ENCODE measurements at places on chromosomes 13 and 19.

- DNase-seq, result peak; percentile 77
Observed at GRCh38 chr19:6801485-6802086, 29.1 kb downstream of the VAV1 start.

DNA sequence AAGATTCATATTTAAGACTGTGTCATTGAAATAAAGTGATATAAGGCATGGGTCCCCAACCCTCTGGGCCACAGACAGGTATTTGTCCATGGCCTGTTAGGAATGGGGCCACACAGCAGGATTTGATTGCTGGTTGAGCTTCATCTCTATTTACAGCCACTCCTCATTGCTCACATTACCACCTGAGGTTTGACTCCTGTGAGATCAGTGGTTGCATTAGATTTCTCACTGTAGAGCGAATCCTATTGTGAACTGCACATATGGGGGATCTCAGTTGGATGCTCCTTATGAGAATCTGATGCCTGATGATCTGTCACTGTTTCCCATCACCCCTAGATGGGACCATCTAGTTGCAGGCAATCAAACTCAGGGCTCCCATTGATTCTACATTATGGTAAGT is 132.1 kb downstream of the PCDH17 start:
- DNase-seq, result no peak

DNA sequence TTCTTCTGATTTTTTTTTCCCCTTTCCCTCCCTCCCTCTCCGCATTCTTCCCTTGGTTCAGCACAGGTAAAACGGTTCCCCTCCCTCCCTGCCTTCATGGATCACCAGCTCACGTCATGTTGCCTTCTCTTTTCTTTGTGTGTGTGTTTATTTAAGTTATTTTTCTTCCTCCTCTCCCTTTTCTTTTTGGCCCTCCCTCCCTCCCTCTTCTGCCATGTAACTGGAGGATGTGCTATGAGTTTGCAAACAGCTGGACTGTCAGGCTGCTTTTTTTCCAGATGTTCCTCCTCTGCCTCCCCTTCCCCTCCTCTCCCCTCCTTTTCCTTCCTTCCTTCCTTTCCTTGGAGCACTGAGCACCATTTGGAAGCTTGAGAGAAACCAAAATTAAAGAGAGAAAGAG is 2.0 kb downstream of the LENG9 start:
- no peak for DNase-seq

GRCh38 chr13:28499609-28500008 is 4.7 kb upstream of the FLT1 start:
- no peak for DNase-seq

DNA sequence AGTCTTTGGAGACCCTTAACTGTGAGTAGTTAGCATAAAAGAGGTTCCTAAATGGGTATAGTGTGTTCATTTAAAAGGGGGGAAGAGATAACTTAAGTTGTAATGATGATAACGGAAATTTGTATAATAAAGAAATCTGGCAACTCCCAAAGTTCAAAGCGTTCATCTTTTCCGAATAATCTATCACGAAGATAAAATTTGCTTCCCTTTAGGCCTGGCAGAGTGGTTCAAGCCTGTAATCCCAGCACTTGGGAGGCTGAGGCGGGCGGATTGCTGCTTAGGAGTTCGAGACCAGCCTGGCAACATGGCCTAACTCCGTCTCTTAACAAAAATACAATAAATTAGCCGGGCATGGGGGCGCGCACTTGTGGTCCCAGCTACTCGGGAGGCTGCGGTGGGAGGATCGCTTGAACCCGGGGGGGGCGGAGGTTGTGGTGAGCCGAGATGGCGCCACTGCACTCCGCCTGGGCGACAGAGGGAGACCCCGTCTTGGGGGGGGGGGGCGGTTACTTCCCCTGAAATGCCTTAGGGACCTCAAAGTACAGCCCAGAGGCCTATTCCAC is 934 bp downstream of the N4BP2L2 start:
- DNase-seq, result peak; percentile 66

- DNase-seq, result no peak
Observed at GRCh38 chr19:3370214-3370720, 3.9 kb downstream of the NFIC start.

DNA sequence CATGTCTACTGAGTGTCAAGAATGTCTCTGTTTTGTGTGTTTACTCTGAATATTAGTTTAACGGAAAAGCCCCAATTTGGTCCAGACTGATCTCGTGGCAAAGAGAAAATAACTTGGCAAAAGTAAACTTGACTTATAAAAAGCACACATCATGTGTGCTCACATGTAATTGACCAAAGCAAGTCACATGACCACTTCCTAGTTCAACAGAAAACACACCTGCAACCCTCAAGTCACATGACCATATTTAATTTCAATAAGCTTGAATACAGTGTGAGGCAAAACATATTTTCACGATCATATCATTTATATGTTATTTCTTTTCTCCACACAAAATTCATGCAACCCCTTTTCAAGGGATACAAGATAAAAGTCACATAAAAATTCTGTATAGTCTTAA is 662.4 kb downstream of the SLITRK1 start:
- DNase-seq, result no peak

GRCh38 chr19:33412601-33413425 is 39.3 kb downstream of the CEBPG start:
- DNase-seq, result no peak

GRCh38 chr19:40143612-40144011 is 47.6 kb upstream of the MAP3K10 start:
- DNase-seq, result no peak

DNA sequence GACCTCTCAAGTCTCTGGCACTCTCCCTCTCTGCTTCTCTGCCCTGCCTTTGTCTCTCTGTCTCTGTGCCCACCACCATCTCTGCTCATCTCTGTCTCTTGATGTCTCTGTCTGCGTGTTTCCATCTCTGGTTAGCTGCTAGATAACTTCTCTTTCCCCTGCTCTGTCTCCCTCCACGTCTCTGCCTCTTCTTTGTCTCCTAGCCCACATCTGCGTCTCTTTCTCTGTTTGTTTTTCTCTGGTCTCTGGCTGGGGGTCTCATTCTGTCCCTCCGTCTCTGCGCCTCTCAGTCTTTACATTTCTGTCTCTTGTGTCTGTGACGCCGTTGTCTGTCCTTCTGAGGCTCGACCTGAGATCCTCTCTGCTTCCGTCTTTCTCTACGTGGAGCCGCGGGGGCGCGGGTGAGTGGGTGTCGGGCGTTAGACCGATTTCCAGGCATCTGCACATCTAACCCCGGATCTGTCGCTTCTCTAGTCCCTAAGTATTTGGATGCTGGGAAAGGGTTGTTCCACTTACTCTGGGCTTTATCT is 386 bp downstream of the GIPR start:
- no peak for DNase-seq

- DNase-seq, result no peak
Observed at GRCh38 chr19:13974073-13974472, 21.8 kb downstream of the DCAF15 start.

- DNase-seq, result no peak
Observed at GRCh38 chr19:33806434-33806881, 9.8 kb downstream of the KCTD15 start.

DNA sequence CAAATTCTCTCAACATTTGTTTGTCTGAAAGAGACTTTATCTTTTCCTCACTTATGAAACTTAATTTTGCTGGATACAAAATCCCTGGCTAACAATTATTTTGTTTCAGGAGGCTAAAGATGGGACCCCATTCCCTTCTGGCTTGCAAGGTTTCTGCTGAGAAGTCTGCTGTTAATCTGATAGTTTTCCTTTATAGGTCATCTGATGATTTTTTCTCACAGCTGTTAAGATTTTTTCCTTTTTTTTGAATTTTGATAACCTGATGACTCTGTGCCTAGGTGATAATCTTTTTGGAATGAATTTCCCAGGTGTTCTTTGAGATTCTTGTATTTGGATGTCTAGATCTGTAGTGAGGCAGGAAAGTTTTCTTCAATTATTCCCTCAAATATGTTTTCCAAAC is 2661.4 kb downstream of the PCDH9 start:
- no peak for DNase-seq

DNA sequence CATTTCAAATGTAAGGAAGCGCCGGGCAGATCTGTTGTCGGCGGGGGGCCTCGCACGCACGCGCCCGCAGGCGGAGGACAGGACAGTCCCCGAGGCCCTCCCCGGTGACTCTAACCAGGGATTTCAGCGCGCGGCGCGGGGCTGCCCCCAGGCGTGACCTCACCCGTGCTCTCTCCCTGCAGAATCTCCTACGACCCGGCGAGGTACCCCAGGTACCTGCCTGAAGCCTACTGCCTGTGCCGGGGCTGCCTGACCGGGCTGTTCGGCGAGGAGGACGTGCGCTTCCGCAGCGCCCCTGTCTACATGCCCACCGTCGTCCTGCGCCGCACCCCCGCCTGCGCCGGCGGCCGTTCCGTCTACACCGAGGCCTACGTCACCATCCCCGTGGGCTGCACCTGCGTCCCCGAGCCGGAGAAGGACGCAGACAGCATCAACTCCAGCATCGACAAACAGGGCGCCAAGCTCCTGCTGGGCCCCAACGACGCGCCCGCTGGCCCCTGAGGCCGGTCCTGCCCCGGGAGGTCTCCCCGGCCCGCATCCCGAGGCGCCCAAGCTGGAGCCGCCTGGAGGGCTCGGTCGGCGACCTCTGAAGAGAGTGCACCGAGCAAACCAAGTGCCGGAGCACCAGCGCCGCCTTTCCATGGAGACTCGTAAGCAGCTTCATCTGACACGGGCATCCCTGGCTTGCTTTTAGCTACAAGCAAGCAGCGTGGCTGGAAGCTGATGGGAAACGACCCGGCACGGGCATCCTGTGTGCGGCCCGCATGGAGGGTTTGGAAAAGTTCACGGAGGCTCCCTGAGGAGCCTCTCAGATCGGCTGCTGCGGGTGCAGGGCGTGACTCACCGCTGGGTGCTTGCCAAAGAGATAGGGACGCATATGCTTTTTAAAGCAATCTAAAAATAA is 18.2 kb downstream of the IL17D start:
- no peak for DNase-seq

GRCh38 chr19:32101206-32101605 is 244.2 kb upstream of the ZNF507 start:
- no peak for DNase-seq

GRCh38 chr13:38735665-38736440 is 49.0 kb downstream of the FREM2 start:
- DNase-seq, result no peak

- DNase-seq, result no peak
Observed at GRCh38 chr19:43438291-43439031, 23.8 kb downstream of the TEX101 start.

DNA sequence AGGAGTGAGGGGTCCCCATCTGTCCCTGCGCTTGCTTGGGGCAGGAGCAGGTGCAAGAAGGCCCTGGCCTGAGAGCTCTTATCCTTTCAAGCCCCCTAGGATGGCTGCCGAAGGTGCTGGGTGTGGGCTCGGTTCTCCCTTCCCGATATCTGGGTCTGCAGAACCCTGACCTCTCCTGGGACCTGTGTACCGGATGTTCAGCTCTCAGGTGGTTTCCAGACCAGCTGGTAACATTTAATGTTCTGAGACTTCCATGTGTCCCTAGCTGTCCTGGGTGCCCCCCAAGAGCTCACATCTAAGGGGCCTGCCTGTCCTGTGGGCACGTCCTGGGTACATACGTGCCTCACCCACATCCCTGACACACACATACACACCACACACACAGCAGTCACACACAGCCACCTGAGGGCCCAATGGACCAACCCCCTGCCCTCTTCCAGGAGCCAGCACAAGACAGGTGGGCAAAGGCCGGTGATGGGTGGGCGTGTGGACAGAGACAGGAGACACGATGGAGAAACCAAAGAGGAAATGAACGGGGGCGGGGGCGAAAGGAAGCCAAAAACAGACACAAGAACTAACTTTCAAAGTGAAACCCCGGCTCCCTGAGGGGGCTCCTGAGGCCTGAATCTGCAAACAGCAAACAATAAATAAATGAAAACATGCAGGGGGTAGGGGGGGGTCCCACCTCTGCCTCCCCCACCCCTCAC is 124.3 kb downstream of the PTPRS start:
- DNase-seq, result no peak

DNA sequence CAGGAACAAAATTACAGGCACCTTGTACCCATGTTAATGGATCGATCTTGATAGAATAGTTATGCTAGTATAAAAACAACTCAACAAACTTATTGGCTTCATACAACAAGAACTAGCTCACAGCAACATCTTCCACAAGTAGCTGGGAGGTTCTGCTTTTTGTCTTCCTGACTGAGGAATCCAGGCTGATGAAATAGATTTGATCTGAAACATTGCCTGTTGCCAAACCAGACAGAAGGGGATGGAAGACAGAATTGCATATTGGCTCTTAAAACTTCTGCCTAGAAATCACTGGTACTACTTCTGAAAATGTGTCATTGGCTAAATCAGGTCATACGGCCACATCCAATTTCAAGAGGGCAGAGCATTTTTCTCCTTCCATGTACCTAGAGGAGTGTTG is 267.3 kb downstream of the RFC3 start:
- DNase-seq, result no peak

DNA sequence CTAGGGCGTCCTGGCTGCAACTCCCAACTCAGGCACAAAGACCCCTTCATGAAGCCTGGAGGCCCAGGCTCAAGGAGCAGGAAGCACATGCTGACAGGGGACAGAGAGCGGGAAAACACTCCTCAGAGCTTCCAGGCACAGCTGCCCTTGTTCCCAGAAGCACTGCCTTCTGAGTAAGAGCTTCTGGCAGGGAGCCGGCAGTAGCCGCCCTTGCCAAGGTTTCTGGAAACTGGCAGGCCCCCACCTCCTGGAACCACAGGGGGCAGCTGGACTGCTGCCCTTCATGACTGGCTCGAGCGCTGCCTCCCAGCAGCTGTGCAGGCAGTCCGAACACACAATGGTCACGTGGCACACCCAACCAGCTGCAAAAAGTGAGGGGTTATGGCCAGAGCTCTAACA is 33.6 kb upstream of the EPHX3 start:
- peak; percentile 94 for DNase-seq

- DNase-seq, result no peak
Observed at GRCh38 chr13:94630858-94631257, 29.2 kb downstream of the GPR180 start.

DNA sequence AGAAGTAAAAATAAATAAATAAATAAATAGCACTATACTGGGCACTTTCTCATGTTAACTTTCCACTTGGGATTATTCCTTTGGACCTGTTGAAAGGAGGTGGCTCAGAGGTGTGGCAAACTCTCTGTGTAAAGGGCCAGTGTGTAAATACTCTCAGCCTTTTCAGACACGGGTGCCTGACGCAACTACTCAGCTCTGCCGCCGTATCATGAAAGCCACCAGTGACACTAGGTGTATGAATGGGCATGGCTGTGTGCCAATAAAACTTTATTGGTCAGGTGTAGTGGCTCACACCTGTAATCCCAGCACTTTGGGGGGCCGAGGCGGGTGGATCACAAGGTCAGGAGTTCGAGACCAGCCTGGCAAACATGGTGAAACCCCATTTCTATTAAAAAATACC is 20.1 kb upstream of the SLC39A3 start:
- DNase-seq, result no peak

DNA sequence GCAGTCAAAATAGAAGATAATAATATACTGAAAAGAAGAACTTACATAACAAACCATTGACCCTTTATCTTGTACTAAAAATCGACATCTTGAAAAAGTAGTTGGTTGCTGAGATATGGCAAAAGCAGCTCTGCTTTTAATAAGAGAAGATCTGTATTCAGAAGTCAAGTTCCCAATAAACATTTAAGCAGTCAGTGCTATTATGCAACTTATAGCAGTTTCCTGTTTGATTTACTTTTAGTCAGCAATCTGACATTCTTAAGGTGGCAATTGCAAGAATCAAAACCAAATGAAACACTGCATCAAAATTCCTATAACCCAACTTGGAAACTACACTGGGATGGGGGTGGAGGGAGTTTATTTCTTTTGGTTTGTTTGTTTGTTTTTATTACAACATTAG is 165.5 kb downstream of the TBC1D4 start:
- DNase-seq, result no peak

All from sciatic nerve (tissue), 2 donors.